Ammon's horn (tissue), 1 donor: ENCODE measurements at places on chromosomes 11 and 22.

DNA sequence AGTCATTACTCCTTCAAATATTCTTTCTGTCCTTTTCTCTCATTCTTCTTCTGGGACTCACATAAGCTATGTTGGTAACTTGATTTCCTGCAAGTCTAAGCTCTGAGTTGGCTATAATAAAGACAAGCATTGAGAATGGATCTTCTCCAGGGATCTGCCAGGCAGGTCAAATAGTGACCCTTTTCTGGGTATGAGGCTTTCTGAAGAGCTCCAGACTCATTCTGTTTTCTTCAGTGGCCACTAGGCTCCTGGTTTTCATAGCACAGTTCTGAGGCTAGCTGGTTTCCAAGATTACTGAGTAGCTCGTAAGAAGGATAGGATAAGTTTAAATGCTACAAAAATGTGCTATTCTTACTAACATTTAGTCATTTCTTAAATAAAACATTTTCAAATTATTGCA, 38.3 kb downstream of the TMPRSS5 start:
- no peak for DNase-seq

DNA sequence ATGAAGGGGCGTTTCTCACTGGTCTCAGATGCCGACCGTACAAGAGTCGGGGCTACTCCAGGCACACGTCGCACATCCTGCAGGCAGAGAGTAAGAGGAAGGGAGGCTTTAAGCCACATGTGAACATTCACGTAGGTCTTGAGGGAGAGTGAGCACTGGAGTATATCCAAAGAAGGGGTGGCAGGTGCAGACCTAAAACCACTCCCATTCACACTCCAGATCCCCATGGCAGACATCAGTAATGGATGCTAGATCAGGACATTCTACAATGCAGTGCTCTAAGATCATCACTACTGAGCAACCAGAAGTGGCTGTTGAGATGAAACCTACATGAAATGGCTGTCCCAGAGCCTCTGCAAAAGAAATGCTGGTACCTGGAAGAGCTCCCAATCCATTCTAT, 39.0 kb downstream of the WT1 start:
- DNase-seq, result no peak

DNA sequence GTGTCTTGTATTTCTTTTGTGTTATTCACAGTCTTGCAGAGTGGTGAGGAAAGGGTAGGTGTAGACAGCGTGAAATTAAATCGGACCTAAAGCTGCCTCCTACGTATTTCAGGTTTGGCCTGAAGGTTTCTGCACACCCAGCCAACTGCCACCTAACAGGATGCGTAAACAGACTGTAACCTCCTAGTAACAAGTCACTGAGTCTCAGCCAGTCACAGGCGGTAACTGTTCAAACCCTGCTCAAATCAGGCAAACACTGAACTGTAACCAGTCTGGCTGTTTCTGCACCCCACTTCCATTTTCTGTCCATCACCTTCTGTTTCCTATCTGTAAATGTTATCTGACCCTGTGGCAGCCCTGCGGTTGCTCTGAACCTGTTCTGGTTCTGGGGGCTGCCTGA, 87.1 kb downstream of the ADAMTS15 start:
- DNase-seq, result no peak

GRCh38 chr22:49972163-49973017, 11.8 kb downstream of the PIM3 start:
- peak; percentile 1 for DNase-seq

DNA sequence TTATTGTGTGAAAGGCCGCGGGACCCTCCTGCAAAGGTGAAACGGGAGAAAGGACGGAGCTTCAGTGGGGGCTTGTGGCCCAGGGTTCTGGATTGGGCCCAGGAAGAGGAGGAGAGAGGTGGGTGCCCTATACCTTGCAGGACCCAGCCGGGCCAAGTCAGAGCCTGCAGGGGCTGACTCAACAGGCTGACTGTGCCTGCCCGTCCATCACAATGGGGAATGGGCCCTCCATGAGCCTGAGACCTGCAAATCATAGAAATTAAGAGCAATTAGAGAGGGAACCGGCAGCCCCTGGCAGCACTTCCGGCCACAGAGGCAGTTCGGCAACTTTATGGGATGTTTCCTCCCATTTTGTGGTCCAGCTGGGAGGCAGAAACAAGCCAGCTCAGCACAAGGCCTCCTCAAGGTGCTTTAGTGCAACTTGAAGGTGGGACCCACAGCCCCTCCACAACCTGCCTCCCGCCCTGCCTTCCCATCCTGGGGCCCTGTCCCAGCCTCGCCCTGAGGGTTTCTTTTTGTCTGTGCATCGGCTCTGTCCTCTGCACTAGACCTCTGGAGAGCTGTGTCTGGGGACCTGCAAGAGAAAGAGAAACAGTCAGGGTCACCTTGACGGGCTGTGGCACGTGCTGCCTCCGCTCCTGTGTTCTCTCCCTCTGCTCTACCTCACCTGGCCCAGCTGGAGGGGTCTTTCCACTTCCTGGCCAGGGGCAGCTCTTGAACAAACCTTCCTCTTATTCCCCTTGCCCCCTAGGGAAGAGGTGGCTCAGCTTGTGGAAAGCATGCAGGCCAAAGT, 19.1 kb upstream of the NECTIN1 start:
- no peak for DNase-seq

DNA sequence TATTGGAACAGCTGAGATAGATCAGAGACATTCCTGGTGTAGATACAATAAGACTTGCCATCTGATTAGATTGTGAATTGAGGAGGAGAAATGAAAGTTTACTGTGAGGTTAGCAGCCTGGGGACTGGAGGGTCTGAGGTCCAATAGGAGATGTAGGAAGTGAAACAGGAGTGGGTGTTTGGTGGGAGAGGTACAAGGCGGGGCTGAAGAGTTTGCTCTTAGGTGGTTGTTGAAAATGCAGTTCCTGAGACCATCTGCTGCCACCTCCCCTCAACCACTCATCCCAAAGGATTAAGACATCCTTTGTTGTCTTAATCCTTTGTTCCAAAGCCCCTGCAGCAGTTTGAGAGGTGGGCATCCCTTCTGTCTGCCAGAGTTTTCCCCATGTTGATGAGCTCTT, 14.8 kb downstream of the PIWIL4 start:
- no peak for DNase-seq
